ENCODE measurements at places on chromosomes 11 and 22. TPM values are rescaled to one million over a fixed set of nuclear protein-coding genes. Genes with fewer than 3 reads are reported as not detected.

GRCh38 chr11:108734956-108735559 is 70.2 kb downstream of the DDX10 start:
- DNase-seq = no peak

DNA sequence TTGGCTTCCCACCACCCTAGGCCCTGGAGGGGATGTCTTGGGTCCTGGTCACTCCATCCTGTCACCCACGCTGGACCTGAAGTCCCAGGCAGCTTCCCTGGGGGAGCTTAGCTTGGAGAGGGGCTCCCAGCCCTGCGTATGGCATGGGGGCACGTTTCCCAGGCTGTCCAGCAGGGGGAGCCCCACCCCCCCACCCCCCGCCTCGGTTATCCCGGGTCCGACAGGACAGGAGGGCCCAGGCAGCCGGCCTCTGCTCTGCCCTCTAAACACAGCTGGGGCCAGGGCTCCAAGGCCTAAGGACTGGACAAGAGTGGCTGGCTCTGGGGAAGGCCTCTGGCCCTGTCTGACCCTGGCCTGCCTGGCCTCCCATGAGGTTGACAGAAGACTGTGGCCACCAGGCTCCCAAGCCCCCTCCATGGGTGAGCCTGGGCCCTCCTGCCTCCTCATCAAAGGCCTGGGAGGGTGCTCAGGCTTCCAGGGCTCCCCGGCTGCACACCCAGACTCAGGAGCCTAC is 104.8 kb downstream of the NECTIN1 start:
- DNase-seq = no peak

DNA sequence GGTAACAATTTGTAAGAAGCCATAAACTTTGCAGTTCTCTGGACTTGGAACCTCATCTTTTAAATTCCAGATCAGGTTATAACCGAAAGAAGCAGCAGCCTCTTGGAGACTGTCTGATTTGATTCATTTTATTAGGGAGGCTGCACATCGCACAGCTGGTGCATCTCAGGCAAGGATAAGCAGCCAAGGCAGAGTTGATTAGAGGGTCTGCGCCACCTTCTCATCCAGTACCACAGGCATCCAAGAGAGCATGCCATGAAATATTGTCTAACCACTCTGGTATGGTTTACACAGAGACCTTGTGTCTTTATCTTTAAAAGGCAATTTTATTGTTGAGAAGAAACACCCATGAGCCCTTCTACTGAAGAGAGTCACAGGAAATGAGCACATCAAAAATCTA is 16.2 kb upstream of the CWF19L2 start:
- no peak for DNase-seq

GRCh38 chr22:39176143-39176713 is 23.7 kb upstream of the CBX7 start:
- no peak for DNase-seq

DNA sequence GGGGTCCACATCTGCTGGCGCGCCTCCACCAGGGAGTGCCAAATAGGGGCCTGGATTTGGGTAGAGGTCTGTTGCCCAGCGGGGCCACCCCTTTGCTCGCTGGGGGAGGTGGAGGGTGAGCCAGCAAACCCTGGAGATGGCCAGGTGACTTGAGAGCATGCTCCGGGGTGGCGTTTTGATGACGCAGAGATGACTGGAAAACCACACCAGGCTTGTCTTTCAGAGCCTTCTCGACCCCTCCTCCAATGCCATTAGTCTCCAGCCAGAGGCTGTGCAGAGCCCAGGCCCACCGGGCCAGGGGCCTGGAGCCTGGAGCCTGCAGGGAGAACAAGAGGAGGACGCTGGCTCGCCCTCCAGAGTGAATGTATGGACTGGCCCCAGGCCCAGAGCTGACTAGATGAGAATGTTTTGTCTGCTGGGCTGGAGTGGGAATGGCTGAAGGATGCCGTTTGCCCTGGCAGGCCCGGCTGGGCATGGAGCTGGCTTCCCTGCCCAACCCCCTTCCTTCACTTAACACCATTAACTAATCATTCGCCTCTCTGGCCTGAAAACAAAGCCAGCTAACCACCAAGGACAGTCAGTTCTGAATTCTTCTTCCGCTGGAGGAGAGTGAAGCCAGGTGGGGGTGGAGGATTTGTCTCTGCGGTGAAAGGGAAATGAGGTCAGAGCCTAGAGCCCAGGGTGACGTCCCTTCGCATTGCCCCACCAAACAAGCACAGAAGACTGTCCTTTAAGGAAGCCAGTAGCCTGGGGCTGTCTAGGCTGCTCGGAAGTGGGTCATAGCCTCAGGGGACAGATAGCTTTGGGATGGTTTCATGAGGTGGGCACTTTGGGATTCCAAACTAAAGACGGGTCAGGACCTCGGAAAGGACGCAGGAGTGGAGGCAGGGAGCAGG is 1.6 kb upstream of the MCAM start:
- DNase-seq = peak; percentile 75

DNA sequence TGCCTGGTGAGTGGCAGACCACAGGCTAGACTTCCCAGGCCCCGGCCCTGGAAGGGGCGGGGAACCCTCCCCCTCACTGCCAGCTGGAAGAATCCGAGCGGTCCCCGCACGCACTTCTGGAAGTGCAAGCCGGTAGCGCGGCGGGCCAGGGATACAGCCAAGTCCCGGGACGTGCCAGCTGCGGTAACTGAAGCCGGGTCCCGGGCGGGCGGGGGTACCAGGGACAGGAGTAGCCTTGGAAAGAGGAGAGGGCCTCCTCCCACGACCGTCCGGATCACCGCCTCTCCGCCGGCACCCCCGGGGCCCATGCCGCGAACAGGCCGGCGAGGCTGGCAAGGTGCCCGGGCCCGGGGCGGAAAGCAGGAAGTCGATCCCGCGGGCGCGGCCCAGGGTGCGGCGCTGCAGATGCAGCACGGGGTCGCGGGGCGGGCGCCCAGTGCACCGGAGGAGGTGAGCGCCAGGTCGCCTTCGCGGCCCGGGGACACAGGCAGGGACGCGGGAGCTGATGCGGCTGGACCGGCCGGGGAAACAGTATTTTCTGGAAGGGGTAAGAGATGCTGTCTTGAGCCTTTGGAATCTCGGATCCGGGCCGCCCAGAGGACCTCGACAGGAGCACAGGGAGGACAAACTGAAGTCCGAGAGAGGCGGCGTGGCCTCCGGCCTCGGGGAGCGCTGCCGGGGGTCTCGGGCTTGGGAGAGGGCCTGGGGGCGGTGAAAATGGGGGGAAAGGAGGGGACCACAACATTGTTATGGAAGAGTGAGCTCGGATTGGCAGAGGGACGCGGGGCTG is 783 bp upstream of the SLC35C1 start:
- DNase-seq = peak; percentile 70

- DNase-seq = no peak
Observed at GRCh38 chr11:96393753-96394348, 4.0 kb downstream of the JRKL start.

DNA sequence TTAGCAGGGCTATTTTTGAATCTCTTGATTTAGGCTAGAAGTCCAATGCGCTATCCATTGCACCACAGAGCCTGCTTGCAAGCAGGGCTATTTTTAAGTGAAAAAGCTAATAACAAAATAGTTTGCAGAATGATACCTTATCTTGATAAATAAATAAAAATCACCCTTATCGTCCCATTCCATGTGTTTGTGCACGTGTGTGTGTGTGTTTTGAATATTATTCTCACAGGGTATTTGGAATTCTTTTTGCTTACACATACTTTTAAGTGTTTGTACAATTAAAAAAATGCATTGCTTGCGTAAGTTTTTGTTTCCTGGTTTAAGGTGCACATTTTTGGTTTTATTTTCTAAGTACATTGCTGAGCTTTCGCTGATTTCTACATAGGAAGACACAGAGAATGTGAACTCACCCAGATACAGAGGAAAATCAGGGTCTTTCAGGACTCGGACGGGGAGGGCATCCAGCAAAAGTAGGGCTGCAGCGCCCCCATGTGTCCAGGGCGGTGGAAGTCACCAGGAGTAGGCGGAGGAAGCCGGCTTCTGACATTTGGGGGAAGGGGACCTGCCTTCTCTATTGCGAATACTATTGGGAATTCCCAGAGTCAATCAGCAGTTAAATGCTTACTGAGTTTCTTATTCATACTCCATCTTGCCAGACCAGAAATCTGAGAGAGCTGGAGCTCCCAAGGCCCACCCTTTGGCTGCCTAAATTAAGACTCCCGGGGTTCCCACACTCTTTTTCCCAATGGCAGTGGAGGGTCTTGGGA is 27.3 kb downstream of the SLC1A2 start:
- peak; percentile 84 for DNase-seq

DNA sequence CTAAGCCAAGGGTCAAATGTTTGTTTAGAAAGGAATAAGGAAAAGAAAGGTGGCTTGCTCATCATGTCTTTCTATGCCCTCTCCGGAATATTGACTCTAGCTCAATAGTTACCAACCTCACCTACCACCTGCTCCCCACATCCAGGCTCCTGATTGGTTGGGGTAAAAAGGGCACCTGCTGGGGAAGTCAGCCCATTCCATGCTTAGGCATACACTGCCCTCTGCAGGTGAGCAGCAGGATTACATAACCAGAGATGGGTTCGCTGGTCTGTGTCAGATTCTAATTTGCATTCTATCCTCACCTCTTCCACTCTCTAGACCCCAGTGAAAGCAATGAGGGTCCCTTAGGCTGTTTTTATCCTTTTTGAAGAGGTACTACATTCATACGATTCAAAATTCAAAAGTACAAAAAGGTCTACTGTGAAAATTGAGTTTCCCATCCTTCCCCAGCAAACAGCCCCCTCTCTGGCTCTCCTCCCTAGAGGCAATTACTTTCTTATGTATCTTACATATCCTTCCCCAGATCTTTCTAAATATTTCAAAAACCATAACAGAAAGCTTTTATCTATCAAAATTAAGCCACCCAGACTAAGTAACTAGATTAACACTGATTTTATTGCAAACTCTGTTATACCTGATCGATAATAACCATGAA is 98.0 kb upstream of the ASPHD2 start:
- DNase-seq = peak; percentile 63

DNA sequence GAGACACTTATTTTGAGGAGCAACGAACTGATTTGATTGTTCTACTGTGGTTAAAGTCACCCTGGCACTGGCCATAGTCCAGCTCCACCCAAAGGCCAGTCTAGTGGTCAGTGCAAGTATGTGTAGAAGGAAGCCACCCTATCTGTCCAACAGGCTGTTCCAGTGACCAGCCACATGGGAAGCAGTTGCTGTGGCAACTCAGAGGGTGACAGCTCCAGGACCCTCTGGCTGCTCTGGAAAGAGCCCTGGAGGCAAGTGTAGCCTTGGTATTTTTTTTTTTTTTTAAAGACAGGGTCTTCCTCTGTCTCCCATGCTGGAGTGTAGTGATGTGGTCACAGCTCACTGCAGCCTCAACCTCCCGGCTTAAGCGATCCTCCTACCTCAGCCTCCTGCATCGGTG is 27.8 kb downstream of the LMO1 start:
- DNase-seq = no peak

- DNase-seq = no peak
Observed at GRCh38 chr11:845872-846495, 3.3 kb downstream of the TSPAN4 start.

- no peak for DNase-seq
Observed at GRCh38 chr11:120518356-120518755, 6.8 kb downstream of the GRIK4 start.

- no peak for DNase-seq
Observed at GRCh38 chr11:88411265-88411664, 73.7 kb upstream of the CTSC start.

- DNase-seq = no peak
Observed at GRCh38 chr11:128713595-128713994, 19.7 kb downstream of the FLI1 start.

DNA sequence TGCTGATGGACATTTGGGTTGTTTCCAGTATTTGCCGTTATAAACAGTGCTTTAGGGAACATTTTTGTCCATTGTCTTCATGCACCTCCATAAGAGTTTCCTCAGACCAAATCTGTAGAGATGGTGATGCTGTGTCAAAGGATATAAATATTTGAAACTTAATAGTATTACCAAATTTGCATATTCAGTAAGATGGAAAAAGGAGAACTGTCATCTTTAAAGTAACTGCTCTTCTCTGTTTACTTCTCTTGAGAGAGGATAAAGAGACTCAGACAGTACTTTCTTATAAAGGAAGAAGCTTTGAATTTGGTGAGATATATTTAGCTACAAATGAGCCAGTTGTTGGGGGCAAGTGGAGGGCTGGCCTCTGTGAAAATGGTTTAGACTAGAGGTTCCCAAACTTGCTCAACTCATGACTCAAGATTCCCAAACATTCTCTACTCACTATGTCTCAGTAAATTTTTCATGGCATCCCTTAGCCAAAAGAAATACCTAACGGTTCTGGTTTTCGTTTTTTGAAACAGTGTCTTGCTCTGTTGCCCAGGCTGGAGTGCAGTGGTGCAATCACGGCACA is 26.2 kb downstream of the SHISA8 start:
- no peak for DNase-seq

The OLFML1 gene
- total RNA-seq = not detected

The TBX10 gene
- total RNA-seq = not detected

The KCNJ5 gene
- not detected for total RNA-seq

The KRTAP5-1 gene
- not detected for total RNA-seq

The BTG4 gene
- not detected for total RNA-seq

The TPBGL gene
- 0.38 TPM for total RNA-seq

Measured in activated CD4-positive, alpha-beta memory T cell treated with anti-CD3 and anti-CD28 coated beads, Interleukin-2, amount 10 ng/mL, durations not matched to agents 7 days and 5 days (primary cell).